ENCODE measurements at places on chromosomes 5 and 9.

GRCh38 chr5:117094114-117094815 lies 519.6 kb upstream of the SEMA6A start:
- DNase-seq = no peak

DNA sequence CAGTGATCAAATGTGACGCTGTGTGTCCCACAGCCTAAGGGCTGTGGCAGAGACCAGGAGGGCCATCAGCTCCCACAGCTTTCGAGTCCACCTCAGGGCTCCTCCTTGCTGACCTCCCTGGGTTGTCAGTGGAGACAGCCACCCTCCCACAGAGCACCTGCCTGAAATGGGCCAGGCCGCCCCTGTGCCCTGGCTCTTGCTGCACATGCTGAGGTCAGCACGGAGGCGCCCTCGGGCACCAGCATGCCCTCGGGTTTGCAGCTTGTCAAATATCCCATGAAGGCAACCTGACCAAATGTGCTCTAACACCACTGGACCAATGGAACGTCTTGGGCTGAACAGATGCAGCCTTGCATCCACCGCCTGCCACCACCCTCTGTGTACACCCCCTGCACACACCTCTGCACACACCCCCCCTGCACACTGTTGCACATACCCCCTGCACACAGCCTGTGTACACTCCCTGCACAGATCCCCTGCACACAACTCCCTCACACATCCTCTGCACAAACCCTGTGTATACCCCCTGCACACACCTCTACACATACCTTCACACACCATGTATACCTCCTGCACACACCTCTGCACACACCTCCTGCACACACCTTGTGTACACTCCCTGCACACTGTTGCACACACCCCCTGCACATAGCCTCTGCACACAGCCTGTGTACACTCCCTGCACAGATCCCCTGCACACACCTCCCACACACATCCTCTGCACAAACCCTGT lies 2.0 kb upstream of the CEP72 start:
- no peak for DNase-seq

DNA sequence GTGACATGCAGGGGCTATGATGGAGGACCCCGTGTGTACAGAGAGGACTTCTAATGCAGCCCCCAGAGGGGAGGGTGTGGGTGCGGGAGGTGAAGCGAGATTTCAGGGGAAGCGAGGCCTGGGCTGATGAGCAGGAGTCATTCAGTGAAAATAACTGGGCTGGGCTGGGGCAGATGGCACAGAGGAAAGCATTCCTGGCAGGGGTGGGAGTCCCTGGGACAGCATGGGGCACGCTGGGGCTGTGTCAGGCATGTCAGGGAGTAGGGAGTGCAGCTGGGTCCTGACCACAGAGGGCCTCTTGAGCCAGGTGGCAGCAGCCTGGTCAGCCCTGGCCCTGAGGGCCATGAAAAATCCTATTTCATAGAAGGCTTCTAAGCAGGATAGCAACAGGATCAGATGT lies 36.6 kb downstream of the COL15A1 start:
- DNase-seq = no peak

DNA sequence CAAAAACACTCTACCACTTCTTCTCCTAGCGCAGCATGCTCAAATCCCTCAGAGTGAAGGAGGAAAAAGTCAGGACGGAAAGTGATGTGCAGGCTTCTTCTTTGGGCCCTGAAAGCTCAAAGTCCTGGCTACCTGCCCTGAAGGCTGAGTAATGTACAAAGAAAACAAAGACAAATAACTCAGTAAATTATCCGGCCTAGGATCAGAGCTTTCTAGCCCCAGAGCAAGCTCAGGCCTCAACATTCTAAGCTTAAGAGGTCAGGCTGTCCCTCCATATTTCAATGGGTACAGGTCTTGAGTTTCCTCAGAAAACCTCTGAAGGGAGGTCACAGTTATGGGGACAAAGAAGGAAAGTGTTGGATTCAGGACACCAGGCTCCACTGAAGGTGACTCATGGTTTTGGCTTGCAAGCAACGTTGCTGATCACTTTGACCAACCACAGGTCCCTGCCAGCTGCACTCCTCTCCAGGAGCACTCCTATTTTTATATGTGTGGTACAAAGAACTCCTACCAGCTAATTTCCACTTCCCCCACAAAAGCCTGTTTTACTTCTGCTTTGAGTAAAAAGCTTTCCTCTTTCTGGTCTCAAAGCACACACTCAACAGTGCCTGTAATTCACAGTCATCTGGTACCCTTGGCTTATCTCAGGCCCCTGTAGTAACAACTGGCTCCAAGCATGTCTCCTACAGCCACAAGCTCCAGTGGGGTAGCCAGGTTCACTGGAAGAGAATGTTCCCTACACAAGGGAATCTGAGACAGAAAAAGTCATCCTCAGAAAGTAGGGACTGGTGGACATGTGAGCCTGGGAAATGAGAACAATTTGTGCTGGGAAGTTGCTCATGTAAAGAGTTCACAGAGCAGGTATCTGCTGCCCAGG lies 115.7 kb downstream of the UGCG start:
- peak; percentile 50 for DNase-seq

DNA sequence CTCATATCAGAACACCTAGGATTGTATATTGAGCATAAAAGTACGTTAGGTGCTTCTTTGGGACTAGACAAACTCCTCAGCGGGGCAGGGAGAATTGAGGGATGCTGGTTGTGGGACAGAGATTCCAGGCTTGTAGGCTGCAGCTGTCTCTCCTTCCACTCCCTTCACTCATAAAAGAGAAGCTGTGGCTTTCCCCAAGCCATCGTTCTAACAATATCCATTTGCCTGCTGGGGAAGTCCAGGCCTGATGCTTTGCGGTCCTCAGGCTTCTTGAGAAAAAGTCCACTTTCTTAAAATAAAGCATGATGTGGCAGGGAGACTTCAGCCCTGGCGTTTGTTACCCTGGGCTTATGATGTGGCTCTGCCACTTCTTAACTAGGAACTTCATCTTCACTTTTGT lies 129.3 kb upstream of the OSMR start:
- DNase-seq = no peak

- DNase-seq = no peak
These were observed 292.1 kb upstream of the RORB start for GRCh38 chr9:74205056-74205455.

DNA sequence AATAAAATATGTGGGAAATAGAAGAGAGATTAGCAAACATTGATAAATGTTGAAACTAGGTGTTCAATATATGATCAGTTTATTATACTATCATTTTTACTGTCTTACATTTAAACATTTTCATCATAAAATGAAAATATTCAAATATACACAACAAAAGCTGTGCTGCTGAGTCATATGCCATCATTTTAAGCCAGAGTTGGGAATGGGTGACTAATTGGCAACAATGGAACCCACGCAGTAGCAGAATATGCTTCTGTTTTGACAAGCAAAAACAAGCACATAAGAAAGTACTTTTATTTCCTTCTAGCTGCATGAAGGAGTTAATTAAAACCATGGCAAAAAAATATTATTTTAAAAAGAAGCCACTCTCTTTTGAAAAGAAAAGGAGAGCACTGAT lies 340.0 kb upstream of the EDIL3 start:
- no peak for DNase-seq

DNA sequence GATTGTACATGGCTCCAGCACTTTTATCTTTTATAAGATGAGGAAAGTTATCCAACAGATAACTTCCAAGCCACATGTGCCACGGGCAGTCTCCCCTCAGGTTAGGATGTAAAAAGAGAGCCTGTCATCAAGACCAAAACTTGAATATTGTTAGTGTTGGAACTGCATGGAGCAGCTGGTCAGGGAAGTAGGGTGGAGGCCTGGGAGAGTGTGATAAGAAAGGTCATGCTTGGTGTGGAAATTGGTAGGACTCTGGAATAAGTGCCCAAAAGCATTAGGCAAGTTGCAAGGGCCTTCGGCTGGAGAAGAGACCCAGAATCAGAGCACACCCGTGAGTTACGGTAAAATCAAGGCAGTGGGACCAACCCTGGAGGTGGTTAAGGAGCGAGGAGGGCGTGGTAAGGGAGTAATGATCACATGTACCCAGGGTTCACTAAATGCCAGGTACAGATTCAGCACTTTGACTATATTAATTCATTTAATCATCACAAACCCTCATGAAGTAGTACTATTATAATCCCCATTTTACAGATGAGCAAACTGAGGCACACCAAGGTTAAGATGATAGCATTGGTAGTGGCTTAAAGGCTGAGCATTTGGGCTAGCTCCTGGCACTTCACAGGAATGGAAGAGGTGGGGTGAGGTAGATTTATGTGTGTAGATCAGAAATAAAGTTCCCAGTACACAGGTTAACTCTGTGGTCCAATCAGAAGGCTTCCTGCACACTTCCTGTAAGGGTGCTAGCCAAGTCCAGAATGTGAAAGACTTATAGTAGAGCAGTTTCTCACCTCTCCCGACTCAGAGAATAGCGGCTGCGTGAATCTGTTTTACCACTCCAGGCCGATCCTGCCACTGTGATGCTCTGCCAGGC lies 96.5 kb upstream of the ZNF608 start:
- no peak for DNase-seq

DNA sequence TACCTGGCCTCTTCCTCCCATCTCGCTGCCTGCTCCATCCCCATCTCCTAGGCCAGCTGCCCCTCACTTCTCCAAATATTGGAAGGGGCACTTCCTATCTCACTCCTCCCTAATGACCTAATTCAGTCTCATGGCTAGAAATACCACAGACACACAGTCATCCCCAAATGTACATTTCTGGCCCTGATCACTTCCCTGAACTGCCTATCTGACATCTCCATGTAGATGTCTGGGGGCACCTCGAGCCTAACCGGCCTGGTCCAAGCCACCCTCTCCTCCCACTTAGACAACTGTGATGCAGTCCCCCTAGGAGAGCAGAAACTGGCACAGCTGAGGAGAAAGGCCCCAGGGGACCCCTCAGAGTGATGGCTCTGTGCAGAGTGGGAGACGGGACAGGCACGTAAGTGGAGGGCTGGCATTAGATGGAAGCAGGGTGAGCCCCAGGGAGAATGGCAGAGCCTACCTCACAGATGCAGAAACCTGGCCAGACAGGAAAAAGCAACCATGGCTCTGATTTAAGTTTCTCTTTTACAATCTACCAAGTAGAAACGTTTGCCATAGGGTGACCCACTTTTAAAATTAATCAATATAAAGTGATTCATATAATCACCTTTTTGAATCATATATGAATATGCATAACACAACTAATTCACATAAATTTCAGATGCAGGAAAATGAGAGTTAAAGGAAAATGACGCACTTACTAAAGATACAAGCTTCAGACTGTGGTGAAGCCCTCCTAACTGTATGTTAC lies 22.1 kb downstream of the CAMSAP1 start:
- no peak for DNase-seq

DNA sequence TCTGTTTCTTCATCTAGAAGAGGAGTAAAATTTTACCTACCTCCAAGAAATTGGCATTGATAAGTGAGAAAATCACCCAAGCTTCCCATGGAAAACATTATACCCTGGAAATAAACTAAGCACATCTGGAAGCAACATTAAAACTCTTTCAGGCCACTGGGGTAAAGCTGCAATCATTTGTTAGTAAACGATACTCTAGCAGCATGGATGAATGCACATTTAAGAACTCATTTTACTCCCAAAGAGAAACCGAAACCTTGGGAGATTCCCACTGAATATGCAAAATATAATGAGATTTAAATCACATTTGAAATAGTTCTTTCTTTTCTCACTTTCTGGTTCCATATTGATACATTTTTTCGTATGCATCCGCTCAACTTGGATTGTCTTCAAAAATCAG lies 467.5 kb downstream of the EFNA5 start:
- no peak for DNase-seq

GRCh38 chr5:165502893-165503691 lies 1997.7 kb downstream of the MAT2B start:
- no peak for DNase-seq

DNA sequence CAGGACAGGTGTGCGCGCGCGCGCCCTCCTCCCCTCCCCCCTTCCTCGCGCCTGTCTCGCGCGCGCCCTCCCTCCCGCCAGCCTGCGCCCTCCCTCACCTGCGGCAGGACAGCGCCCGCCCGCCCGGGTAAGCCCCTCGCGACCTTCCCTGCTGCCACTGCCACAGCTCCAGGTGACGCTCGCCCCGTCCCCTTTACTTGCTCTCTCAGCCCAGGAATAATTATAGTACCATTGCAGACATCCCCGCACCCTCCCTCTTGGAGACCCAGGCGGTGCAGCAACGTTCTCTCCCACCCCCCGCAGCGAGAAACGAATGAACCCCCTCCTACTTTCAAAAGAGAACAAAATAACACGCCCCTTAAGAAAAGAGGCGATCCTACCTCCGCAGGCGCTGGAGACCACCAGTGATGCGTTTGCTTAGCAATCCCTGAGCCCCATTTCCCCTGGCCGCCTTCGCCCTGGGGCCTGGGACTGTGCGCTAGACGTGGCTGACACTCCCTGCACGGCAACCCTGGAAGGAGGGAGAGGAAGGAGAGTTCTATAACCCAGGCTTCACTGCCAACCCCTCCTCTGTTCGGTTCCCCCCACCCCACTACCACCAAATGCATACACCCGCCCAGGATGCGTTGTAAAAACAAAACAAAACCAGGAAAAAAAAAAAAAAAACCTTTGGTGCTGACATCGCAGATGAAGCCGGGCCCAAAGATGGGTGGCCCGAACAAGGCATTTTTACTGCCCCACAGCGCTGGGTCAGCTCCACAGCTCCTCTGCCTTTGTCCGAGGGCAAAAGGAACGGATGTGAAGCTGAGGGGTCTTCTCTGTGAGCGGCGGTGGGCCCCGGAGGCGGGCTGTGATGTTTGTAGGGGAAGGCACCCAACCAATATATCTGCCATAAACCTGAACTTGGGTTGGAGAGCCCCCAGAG lies 5.6 kb upstream of the PURA start:
- DNase-seq = no peak

DNA sequence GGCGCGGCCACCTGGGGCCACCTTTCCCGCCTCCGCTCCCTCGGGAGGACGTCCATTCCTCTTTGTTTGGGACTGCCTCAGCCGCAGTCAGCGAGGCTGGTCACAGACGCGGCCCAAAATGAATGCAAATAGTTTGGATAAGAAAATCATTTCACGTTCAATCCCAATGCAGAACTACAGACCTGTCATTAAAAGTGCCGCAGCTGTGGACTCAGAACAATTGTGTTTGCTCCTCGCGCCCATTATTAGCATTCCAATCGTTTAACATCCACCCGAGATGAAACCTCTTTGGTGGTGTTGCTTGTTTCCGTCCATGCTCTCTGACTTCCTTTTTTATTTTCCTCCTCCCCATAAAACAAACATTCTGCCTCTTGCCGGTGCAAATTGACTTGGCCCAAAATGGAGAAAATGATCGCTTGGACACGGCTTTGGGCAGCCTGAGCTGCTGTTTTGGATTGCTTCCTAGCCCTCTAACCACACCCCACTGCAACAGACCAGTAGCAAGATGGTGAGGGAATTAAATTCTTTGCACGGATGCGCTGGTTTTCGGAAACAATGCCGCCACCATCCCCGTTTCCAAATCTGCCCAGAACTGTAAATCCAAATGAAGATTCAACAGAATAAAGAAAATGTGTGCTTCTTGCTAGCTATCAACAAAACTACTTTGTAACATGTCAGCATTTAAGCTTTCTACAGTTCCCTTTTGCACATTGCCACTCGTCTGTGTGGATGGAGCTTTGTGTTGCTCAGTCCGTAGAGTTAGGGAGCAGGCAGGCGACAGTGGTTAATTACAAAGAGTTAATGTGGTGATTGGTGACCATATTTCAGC lies 784 bp downstream of the NLN start:
- peak; percentile 57 for DNase-seq

Data from LNCaP clone FGC (cell line).